WTC11 (cell line): ENCODE measurements at places on chromosomes 6 and 20. TPM values are rescaled to one million over a fixed set of nuclear protein-coding genes. Genes with fewer than 3 reads are reported as not detected.
A peak's percentile ranks its signal among the peaks of the same experiment; 100 is the strongest.

DNA sequence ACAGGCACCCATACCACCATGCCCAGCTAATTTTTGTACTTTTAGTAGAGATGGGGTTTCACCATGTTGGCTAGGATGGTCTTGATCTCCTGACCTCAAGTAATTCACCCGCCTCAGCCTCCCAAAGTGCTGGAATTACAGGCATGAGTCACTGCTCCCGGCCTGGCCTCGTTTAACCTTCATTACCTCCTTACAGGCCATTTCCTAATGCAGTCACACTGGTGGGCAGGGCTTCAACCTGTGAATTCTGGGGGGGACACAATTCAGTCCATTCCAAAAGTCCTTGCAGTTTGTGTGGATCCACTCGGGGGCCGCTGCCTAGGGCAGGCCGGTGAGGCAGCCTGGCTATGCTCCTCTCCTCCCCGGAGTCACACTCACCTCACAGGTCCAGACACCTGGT lies 112.4 kb upstream of the SNX9 start:
- DNase-seq: no peak
- H3K4me3 ChIP-seq: no peak overlapping the region
- H3K36me3 ChIP-seq: peaks cover 23% of the 10 kb centered on the region
- H3K4me1 ChIP-seq: peaks cover 74% of the 10 kb centered on the region
- peaks cover 20% of the 10 kb centered on the region for H3K27me3 ChIP-seq

- no peaks in the 10 kb centered on the region for H3K4me1 ChIP-seq
- no peak overlapping the region for H3K4me3 ChIP-seq
- H3K27ac ChIP-seq: no peak overlapping the region
- H3K36me3 ChIP-seq: peaks cover 13% of the 10 kb centered on the region
- DNase-seq: no peak
These were observed 110.8 kb upstream of the MLN start for GRCh38 chr6:33914645-33915044.

GRCh38 chr6:168181876-168182275 lies 102.9 kb upstream of the FRMD1 start:
- peaks cover 42% of the 10 kb centered on the region for H3K4me1 ChIP-seq
- H3K4me3 ChIP-seq: no peak overlapping the region
- peaks cover 4% of the 10 kb centered on the region for H3K27me3 ChIP-seq
- H3K36me3 ChIP-seq: peaks cover 13% of the 10 kb centered on the region
- DNase-seq: no peak
- H3K27ac ChIP-seq: no peak overlapping the region

DNA sequence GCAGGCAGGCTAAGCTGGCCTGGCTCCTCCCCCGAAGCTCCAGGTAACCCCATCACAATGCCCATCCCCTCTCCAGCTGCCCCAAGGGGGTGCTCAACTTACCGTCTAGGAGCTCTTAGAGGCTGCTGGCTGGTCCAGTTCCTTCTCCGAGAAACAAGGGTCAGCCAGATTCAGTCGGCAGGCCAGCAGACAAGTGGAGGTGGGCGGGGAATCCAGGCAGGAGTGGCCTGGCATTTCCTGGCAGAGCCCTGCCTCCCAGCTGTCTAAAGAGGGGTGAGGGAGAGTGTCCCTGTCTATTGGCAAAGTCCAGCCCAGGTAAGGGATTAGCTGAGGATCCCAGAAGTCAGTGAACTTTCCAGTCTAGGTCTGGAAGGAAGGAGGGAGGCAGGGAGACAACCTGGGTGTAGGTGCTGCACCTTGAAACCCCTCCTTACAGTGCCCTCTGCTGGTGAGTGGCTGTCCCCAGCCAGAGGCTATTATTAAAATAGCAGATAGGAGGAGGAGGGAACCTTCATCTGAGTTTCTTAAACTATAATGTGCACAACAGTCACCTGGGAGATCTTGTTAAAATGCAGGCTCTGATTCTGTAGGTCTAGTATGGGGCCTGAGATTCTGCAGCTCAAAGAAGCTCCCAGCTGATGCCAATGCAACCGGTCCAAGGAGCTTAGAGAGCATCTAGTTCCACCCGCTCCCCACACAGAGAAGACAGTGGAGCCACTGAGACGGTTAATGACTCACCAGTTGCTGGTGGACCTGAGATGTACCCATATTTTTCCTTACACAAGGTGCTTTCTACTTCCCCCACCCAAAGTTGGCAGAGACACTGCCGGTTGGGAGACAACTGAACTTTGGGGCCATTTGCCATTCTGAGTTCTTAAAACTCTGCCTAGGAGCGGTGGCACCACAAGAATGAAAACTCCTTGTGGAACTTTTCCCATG lies at the start of gene UNC5CL:
Gene UNC5CL (minus strand): TSS at position 162 of the 939 bp plus-strand sequence. CDS start 4,147 bp downstream, outside the sequence.
- no peaks in the 10 kb centered on the region for H3K36me3 ChIP-seq
- H3K27me3 ChIP-seq: no peaks in the 10 kb centered on the region
- peak; percentile 77 for DNase-seq
- peak within 1 kb of the TSS; percentile 25; the same call in 1 of the 2 replicates for H3K27ac ChIP-seq
- no peak within 1 kb of the TSS for H3K4me3 ChIP-seq
- H3K4me1 ChIP-seq: peaks cover 15% of the 10 kb centered on the region

DNA sequence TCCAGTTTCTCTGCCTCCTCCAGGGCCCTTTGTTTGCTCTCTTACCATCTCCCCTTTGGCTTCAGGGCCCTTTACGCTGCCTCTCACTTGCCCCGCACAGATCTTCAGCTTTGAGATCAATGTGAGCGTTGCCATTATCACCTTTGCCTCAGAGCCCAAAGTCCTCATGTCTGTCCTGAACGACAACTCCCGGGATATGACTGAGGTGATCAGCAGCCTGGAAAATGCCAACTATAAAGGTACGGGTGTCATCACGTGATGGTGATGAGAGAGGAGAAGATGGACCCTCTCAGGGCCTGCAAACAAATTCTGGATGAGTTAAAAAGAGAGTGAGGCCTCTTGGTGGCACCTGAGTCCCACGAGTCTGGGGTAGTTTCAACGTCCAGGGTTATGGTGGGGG lies 8.3 kb downstream of the C2 start:
- DNase-seq: no peak
- H3K27me3 ChIP-seq: peaks cover 10% of the 10 kb centered on the region
- no peak overlapping the region for H3K27ac ChIP-seq

GRCh38 chr20:58374027-58374850 lies 14.8 kb upstream of the VAPB start:
- no peaks in the 10 kb centered on the region; the same call in 1 of the 2 replicates for H3K27me3 ChIP-seq
- H3K4me1 ChIP-seq: peaks cover 59% of the 10 kb centered on the region
- peak; percentile 28 for DNase-seq
- H3K27ac ChIP-seq: peak overlapping the region; percentile 59
- peak overlapping the region; percentile 64 for H3K4me3 ChIP-seq

- H3K27me3 ChIP-seq: no peaks in the 10 kb centered on the region
- H3K27ac ChIP-seq: peak overlapping the region; percentile 98
- H3K36me3 ChIP-seq: peaks cover 23% of the 10 kb centered on the region
These were observed 16.0 kb downstream of the HFE start for GRCh38 chr6:26103141-26103769.

DNA sequence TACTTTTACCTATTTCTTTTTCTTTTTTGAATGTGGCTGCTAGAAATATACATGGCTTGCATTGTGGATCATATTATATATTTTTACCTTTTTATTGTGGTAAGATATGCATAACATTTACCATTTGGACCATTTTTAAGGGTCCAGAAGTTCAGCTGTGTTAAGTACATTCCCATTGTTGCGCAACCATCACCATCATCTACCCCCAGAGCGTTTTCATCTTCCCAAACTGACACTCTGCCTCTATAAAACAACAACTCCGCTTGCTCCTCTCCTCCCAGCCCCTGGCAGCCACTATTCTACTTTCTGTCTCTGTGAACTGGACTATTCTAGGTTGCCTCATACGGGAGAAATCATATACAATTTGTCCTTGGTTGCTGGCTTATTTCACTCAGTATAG lies 28.2 kb upstream of the CCN5 start:
- no peak overlapping the region for H3K4me3 ChIP-seq
- no peak overlapping the region for H3K27ac ChIP-seq
- H3K4me1 ChIP-seq: peaks cover 20% of the 10 kb centered on the region
- no peak for DNase-seq
- peaks cover 3% of the 10 kb centered on the region; the same call in 1 of the 2 replicates for H3K36me3 ChIP-seq

- no peaks in the 10 kb centered on the region for H3K4me1 ChIP-seq
- H3K27me3 ChIP-seq: peaks cover 20% of the 10 kb centered on the region
- H3K27ac ChIP-seq: no peak overlapping the region
- no peaks in the 10 kb centered on the region for H3K36me3 ChIP-seq
- no peak overlapping the region for H3K4me3 ChIP-seq
These were observed 5.6 kb upstream of the HM13 start for GRCh38 chr20:31508517-31509244.

GRCh38 chr6:106300944-106301343 lies 24.6 kb downstream of the ATG5 start:
- H3K4me1 ChIP-seq: no peaks in the 10 kb centered on the region
- no peak for DNase-seq
- no peak overlapping the region for H3K27ac ChIP-seq
- H3K27me3 ChIP-seq: no peaks in the 10 kb centered on the region
- H3K36me3 ChIP-seq: no peaks in the 10 kb centered on the region

- peak overlapping the region; percentile 95 for H3K27ac ChIP-seq
- no peak for DNase-seq
- peaks cover 6% of the 10 kb centered on the region; the same call in 1 of the 2 replicates for H3K4me1 ChIP-seq
- peak overlapping the region; percentile 90 for H3K4me3 ChIP-seq
- H3K36me3 ChIP-seq: peaks cover 23% of the 10 kb centered on the region
- H3K27me3 ChIP-seq: no peaks in the 10 kb centered on the region
These were observed 483 bp downstream of the SMIM26 start for GRCh38 chr20:18567739-18568091.

- peak; percentile 30 for DNase-seq
- no peaks in the 10 kb centered on the region for H3K36me3 ChIP-seq
- H3K27me3 ChIP-seq: peaks cover under 1% of the 10 kb centered on the region
- H3K4me3 ChIP-seq: no peak overlapping the region
- no peaks in the 10 kb centered on the region for H3K4me1 ChIP-seq
- H3K27ac ChIP-seq: no peak overlapping the region
These were observed 108.2 kb downstream of the NRN1 start for GRCh38 chr6:5898563-5898962.

DNA sequence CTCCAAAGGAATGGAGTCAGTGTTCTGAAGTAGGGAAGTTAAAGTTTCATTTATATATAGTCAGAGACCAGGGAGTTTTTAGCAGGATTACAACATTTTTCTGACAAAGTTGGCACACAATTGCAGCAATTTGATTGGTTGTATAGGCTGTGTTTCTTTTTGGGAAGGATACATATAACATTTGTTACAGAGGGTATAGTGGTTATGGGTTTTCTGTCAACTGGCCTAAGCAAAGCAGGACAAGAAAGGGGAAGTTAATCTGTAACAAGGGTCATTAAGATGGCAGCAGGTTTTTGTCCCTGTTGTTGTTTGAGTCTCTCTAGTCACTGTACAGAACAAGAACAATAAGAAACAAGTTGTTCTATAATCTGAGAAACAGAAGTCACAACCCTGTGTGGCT lies 41.4 kb downstream of the TPD52L1 start:
- no peak overlapping the region for H3K4me3 ChIP-seq
- H3K27ac ChIP-seq: no peak overlapping the region
- no peaks in the 10 kb centered on the region for H3K27me3 ChIP-seq
- peaks cover 32% of the 10 kb centered on the region for H3K4me1 ChIP-seq
- no peaks in the 10 kb centered on the region for H3K36me3 ChIP-seq

HLA-DQB1 gene
- total RNA-seq: 0.83 to 3.8 TPM (median 2.6 TPM) in 3 replicates

SNRPB2 gene
- 76.0 to 88.3 TPM (median 76.5 TPM) in 3 replicates for total RNA-seq

ARMH2 gene
- total RNA-seq: not detected in 3 replicates

SLC17A2 gene
- not detected in 3 replicates for total RNA-seq

MTFR2 gene
- 8.2 to 8.5 TPM (median 8.5 TPM) in 3 replicates for total RNA-seq

DPM1 gene
- total RNA-seq: 50.0 to 57.8 TPM (median 50.4 TPM) in 3 replicates

COL12A1 gene
- total RNA-seq: 1.1 to 1.4 TPM (median 1.2 TPM) in 3 replicates
